Stimulated activated CD8-positive, alpha-beta memory T cell treated with anti-CD3 and anti-CD28 coated beads, Interleukin-15, amount 100 ng/mL, for 24 hours (primary cell): ENCODE measurements at places on chromosomes 16 and 17.

DNA sequence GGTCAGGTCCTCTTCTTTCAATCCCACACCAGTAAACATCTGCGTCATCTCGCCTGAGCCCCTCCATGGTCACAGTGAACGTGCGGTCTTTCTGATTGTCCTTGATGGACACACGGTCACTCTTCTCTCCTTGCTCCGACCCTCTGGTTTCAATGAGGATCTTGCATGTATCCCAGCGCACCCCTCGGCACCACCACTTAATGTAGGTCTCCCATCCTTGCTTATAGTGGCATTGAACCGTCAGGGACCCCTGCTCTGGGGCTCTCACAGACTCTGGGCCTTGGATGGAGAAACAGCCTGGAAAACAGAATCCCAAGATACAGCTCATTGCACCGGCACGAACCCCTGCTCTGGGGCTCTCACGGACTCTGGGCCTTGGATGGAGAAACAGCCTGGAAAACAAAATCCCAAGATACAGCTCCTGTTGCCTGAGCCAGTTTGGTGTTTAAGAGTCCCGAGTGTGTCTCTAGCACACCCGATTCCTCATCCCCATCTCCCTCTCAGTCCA is 5.4 kb downstream of the CD300LB start:
- DNase-seq = no peak

DNA sequence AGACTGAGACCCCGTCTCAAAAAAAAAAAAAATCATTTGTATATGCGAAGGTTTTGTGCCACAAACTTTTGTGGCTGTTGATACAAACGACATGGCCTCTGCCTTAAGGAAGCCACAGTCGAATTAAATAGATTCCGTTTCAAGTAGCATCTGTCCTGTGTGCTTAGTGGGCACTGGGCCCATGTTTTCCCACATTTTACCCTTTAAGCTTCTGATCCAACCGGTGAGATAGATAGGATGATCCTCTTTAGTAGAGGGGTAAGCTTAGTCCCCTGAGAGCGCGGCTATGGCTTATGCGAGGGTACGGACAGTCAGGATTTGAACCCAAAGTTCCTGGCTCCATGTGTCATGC is 776 bp upstream of the TMEM219 start:
- no peak for DNase-seq

- no peak for DNase-seq
Measured at GRCh38 chr16:78258375-78259065, 159.1 kb downstream of the WWOX start.

DNA sequence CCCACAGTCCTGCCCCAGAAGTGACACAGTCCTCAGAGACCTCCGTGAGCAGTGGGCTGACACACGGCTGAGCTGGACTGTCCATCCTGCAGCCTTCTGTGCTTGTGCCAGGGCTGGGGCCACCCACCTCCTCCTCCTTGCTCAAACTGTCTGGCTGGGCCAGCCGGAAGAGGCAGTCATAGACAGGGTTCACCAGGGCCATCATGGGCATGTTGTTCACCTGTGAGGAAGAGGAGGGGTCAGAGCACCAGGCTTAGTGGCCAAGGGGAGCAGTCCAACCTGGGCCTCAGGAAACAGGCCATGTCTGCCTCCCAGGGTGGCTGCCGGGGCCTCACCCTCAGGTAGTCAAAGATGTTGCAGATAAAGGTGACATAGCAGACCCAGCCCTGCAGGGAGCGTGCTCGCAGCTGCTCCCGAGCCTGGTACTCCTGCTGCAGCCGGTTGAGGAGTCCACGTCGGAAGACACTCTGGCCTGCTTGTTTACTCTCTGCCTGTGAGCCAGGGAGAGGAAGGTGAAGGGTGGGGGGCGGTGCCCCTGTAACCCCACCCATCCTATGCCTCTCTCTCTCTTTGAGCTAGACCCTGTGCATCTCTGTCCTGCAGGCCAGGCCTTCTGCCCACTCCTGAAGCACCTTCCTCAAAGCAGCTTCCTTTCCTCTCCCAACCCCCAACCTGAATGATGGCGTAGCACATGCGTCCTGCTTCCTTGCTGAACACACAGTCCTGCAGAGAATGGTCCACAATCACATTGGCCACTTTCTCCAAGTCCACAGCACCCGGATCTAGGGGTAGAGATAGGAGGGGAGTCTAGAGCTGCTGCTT is 3.4 kb downstream of the MIF4GD start:
- no peak for DNase-seq

DNA sequence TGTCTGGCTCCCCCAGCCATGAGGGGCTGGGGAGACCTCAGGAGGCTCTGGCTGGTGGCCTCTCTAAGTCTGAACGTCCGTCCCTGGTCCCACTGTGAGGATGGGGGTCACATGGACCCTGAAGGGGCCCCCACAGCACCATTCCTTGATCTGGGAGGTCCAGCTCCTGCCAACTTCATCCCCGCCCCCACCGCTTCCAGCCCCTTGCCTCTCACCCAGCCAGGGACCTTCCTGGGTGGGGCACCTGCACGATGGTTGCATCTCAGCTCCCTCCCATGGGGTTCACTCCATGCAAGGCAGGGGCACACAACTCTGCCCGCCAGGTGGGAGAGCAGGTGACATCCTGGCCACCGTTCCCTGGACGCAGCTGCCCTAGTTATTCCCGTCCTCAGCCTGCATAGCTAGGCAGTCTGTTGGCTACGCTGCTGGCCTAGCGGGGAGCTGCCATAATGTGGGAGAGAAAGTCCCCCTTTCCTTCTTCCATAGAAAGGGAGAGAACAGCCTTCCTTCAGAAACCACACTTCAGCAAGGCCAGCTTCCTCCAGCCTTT is 217.9 kb upstream of the RPL38 start:
- no peak for DNase-seq

- DNase-seq = no peak
Measured at GRCh38 chr17:28686296-28686695, 24.3 kb downstream of the SUPT6H start.

GRCh38 chr17:1005361-1005946 is 8.5 kb downstream of the TIMM22 start:
- DNase-seq = no peak

DNA sequence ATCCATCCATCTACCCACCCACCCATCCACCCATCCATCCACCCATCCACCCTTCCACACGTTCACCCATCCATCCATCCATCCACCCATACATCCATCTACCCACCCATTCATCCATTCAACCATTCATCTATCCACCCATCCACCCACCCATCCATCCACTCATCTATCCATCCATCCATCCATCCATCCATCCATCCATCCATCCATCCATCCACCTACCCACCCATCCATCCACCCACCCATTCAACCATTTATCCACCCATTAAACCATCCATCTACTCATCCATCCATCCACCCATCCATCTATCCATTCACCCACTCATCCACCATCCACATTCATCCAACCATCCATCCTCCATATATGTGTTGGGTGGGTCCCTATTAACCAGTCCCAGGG is 26.2 kb upstream of the RPTOR start:
- no peak for DNase-seq

DNA sequence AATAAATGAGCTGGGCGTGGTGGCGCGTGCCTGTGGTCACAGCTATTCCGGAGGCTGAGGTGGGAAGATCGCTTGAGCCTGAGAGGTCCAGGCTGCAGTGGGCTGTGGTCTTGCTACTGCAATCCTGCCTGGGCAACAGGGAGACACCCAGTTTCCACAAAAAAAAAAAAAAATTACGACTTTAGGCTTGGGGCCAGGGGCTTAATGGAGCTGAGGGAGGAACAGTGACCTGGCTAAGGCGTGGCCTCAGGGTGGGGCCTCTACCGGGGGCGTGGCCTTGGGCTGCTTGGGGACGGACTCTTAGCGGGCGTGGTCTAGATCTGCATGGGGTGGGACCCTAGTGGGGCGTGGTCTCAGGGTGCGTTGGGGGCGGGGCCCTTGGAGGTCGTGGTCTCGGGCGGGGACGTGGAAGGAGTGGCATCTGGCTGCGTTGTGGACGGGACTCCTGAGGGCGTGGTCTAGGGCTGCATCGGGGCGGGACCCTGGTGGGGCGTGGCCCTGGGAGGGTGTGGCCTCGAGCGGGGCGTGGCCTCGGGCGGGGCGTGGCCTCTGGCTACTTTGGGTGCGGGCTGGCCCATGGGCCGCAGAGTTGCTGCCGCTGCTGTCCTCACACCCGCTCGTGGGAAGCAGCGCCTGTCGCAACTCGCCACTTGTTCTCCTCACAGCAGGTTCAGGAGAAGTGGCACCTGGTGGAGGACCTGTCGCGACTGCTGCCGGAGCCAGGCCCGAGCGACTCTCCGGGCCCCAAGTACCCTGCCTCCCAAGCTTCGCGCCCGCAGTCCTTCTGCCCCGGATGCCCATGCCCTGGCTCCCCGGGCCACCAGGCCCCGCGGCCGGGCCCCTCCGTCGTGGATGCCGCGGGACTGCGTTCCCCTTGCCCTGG is 5.8 kb upstream of the C17orf99 start:
- DNase-seq = peak; percentile 85

- DNase-seq = peak; percentile 62
Measured at GRCh38 chr17:82351713-82352488, 7.1 kb upstream of the TEX19 start.

DNA sequence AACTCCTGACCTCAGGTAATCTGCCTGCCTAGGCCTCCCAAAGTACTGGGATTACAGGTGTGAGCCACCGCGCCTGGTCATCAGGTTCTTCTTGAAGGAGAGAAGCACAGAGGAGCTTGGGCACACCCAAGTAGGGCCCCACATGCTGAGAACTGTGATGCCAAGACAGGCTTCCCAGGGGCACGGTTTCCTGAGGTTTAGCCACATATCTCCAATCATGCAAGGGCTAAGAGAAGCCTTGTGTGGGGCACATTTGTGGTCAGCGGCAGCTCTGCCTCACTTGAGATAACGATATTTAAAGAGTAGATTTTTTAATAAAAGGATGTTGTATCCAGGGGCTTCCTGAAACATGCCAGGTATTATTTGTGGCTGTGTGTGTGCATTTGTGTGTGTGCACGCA is 46.9 kb downstream of the CUEDC1 start:
- DNase-seq = no peak

DNA sequence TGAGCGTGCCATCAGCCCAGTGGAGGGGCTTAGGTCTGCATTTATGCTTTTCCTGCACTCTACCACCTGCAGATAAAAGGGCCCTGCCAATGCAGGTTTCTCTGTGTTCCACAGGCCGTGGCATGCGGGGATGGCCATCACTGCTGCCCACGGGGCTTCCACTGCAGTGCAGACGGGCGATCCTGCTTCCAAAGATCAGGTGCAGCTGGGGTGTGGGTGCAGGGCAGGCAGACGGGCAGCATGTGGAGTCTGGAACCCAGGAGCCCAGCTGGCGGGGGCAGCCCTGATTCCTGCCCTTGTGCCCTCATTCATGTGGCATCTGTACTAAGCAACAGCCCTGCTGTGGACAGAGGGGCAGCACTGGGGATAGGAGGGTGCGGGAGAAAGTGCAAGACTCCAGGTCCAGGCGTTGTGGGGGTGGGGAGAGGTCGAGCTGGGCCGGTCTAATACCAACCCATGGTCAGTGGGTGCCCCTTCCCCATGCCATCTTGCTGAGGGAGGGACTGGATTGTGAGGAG is 4.5 kb downstream of the GRN start:
- no peak for DNase-seq

DNA sequence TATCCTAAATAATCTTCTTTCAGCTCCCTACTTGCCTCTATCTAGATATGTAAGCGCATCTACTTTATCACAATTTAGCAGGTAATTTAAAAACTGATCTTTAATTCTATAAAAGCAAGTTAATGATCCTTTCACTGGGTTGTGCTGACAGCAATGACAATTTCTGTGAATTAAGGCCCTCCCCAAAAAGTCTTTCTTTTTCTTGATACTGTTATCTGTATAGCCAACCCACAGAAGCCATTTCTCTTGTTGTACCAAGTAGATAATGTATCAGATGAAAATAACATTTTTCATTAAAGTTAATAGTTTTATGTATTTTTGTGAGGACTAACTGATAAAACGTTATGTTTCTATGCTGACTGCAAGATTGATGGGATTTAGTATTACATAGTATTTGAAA is 3.8 kb downstream of the ZPBP2 start:
- no peak for DNase-seq

- no peak for DNase-seq
Measured at GRCh38 chr16:53629151-53629550, 74.5 kb downstream of the RPGRIP1L start.

GRCh38 chr17:55351226-55351625 is 70.4 kb downstream of the MMD start:
- DNase-seq = no peak

DNA sequence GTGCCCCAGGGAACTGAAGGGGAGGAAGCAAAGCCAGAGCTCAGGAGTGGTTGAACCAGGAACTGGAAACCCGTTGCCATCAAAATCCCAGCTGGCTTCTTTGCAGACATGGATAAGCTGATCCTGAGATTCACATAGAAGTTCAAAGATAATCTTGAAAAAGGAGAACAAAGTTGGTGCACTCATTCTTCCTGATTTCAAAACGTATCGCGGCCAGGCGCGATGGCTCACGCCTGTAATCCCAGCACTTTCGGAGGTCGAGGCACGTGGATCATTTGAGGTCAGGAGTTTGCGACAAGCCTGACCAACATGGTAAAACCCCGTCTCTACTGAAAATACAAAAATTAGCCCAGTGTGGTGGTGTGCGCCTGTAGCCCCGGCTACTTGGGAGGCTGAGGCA is 7.1 kb downstream of the RAP1GAP2 start:
- no peak for DNase-seq

DNA sequence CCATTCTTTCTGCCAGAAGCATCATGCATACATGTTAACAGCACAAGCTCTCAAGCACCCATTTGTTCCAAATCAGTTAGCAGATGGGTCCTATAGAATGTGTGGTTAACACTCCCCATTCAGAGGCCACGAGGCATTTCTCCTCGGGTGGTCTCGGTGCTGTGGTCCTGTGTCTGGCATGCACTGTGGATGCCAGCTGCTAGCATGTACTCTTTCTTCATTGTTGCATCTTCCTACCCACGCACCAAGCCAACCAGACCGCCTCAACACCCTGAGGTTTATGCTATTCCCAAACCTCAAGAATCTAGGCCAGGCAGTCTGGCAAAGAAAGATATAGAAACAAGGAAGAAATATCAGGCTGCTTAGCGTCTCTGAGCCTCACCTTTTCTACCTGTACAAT is 27.8 kb upstream of the MRTFB start:
- no peak for DNase-seq

GRCh38 chr17:17228521-17229279 is 8.3 kb downstream of the FLCN start:
- no peak for DNase-seq

- DNase-seq = no peak
Measured at GRCh38 chr16:24071666-24072360, 184.3 kb upstream of the CACNG3 start.

- DNase-seq = no peak
Measured at GRCh38 chr17:73105431-73105830, 12.9 kb upstream of the SLC39A11 start.

DNA sequence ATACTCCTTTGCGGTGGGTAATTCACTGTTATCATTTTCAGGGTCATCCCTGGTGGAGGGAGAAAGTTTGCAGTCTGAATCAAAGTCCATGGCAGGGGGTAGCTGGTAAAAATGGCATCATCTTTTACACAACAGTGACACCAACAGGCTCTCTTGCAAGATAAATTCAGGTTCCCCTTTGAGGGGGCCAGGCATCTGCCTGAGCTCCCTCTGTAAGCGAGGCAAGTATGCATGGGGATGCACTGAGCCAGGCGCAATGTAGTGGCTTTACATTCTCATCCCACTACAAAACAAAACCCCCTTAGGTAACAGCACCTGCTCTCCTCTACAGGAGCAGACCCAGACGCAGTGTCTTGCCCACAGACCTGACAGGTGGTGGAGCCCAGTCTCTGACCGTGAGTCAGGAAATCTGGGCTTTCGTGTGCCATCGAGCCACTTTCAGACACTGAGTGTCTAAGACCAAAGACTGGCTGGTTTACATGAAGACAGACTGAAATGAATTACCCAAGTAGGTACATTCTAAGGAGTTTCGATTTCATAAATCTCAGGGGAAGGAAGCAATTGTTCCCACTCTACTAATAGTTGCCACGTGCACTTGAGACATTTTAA is 17.7 kb downstream of the LITAFD start:
- DNase-seq = no peak
